ENCODE measurements at places on chromosomes 7 and 10.

DNA sequence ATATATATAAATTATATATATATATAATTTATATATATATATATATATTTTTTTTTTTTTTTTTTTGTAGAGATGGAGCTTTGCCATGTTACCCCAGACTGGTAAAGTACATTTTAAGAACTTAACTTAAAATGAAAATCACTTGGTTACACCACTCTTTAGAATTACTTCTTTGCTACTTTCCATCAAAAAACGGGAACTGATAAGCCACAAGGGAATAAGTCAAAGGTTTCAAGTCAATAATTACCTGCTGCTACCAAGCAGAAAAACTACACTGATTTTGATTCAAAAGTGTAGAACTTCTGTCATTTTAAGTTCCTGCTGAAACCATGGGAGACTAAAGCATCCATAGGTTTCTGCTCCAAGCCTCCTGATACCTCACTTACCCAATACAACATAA, 12.2 kb downstream of the PPA1 start:
- no peak for DNase-seq

- no peak for DNase-seq
These were observed 97.7 kb downstream of the CREB5 start for GRCh38 chr7:28510026-28510369.

- DNase-seq = no peak
These were observed 87.5 kb upstream of the GJD4 start for GRCh38 chr10:35517431-35518181.

GRCh38 chr10:131663351-131663750, 237.5 kb upstream of the PPP2R2D start:
- DNase-seq = no peak

- DNase-seq = no peak
These were observed 106.4 kb downstream of the AMPH start for GRCh38 chr7:38524786-38525185.

DNA sequence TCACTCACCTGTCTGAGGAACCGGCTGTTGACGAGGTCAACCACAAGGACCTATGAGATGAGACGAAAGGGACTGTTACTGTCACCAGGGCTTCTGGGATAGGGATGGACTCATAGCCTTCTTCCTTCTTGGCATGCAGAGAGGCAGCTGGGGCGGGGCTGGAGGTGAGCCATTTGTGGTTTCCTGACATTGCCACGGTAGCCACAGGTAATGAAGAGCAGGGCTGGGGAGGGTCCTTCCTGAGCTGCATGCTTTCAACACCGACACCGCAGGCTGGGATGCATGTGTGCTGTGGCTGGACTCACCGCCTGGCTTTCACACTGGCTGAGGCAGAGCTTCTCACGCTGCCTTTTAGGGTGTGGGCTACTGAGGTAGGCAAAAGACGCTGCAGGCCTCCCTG, 46.4 kb upstream of the MKRN1 start:
- DNase-seq = peak; percentile 24

GRCh38 chr10:100043796-100044195, 34.0 kb upstream of the DNMBP start:
- no peak for DNase-seq

- no peak for DNase-seq
These were observed 216.8 kb upstream of the ZNF32 start for GRCh38 chr10:43865265-43866135.

GRCh38 chr10:84270708-84271107, 25.9 kb downstream of the RGR start:
- DNase-seq = no peak
